T-cell (primary cell): ENCODE measurements at places on chromosomes 6 and 20. TPM values are rescaled to one million over a fixed set of nuclear protein-coding genes. Genes with fewer than 3 reads are reported as not detected.

GRCh38 chr20:32973077-32973717 is 31.0 kb downstream of the SUN5 start:
- no peak overlapping the region for H3K4me3 ChIP-seq
- no peaks in the 10 kb centered on the region for H3K36me3 ChIP-seq
- DNase-seq, result no peak
- peaks cover 96% of the 10 kb centered on the region for H3K4me1 ChIP-seq
- H3K27ac ChIP-seq, result peak overlapping the region; percentile 98

- DNase-seq, result no peak
- H3K4me1 ChIP-seq, result no peaks in the 10 kb centered on the region
- no peak overlapping the region for H3K4me3 ChIP-seq
- H3K27me3 ChIP-seq, result no peaks in the 10 kb centered on the region
Measured at GRCh38 chr20:5211803-5212714, 85.3 kb downstream of the CDS2 start.

TFAP2A gene
- total RNA-seq, result 0.15 TPM

TMC2 gene
- not detected for total RNA-seq

GRCh38 chr6:130655586-130655985 is 171.6 kb upstream of the SMLR1 start:
- DNase-seq, result no peak
- no peak overlapping the region for H3K4me3 ChIP-seq
- no peaks in the 10 kb centered on the region for H3K4me1 ChIP-seq
- H3K36me3 ChIP-seq, result no peaks in the 10 kb centered on the region
- no peak overlapping the region for H3K27ac ChIP-seq

DLL1 gene
- total RNA-seq, result 4.7 TPM

DNA sequence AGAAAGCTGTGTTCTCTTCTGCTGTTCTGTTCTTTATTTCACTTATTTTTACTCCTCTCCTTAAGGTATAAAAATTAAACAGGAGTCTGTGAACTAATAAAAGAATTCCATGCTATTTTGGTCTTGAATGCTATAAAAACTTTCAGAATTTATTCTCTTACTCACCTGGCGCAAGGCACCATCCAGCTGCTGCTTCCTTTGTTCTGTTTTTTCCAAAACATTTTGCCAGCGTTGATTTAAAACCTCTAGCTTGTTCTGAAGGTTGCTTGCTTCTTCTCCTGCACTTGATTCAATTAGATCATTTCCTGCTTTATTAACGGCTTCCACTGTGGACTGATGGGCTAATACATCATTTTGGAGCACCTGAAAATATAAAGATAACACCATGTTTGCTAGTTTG is 145.0 kb downstream of the DST start:
- no peaks in the 10 kb centered on the region for H3K27me3 ChIP-seq
- no peak for DNase-seq
- no peak overlapping the region for H3K4me3 ChIP-seq

GRCh38 chr20:45032781-45033180 is 66.5 kb downstream of the STK4 start:
- no peaks in the 10 kb centered on the region for H3K27me3 ChIP-seq
- H3K4me3 ChIP-seq, result no peak overlapping the region
- peaks cover 35% of the 10 kb centered on the region for H3K4me1 ChIP-seq
- H3K36me3 ChIP-seq, result peaks cover 72% of the 10 kb centered on the region
- H3K27ac ChIP-seq, result no peak overlapping the region
- DNase-seq, result no peak

GRCh38 chr20:8780915-8781314 is 288.0 kb upstream of the PLCB4 start:
- DNase-seq, result no peak
- no peak overlapping the region for H3K4me3 ChIP-seq
- H3K27ac ChIP-seq, result no peak overlapping the region
- no peaks in the 10 kb centered on the region for H3K4me1 ChIP-seq
- H3K27me3 ChIP-seq, result no peaks in the 10 kb centered on the region

DNA sequence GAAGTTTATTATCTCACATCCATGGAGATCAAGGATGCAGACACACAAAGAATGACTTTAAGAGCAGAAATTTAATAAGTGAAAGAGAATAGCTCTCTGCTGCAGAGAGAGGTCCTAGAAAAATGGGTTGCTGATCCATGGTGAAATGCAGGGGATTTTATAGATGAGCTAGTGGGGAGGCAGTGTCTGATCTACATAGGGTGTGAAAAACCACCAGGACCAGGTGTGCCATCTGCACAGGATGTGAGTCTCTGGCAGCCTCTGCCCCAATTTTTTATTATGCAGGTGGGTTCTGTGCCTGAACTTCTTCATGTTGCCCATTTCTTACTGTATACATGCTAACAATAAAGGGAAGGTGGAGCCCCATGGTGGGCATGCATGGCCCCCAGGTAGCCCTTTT is 19.9 kb upstream of the NANP start:
- no peaks in the 10 kb centered on the region for H3K27me3 ChIP-seq
- no peak overlapping the region for H3K4me3 ChIP-seq
- H3K4me1 ChIP-seq, result no peaks in the 10 kb centered on the region
- no peak overlapping the region for H3K27ac ChIP-seq
- no peak for DNase-seq

GRCh38 chr6:128238225-128238624 is 282.2 kb downstream of the PTPRK start:
- no peak overlapping the region for H3K27ac ChIP-seq
- H3K4me1 ChIP-seq, result peaks cover 3% of the 10 kb centered on the region
- no peak overlapping the region for H3K4me3 ChIP-seq
- no peaks in the 10 kb centered on the region for H3K36me3 ChIP-seq

OR10C1 gene
- not detected for total RNA-seq
